ENCODE measurements at places on chromosomes 6 and 20.

DNA sequence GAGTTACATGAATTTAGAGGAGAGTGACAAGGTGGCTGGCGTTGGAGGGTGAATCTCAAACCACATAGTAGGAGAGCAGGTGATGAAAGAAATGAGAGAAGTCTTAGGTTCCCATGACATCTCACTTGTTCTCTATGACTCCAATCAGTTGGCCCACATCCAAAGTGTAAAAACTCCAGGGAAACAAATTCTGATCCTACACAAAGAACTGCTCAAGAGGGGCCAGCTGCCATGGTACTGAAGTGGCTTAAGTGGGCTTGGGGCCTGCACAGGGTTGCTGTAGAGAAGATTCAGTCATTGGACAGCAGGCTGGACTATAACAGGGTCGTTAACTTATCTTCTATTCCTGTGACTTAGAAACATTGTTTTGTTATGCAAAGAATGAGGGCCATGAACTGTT lies 7.6 kb upstream of the ADGRF4 start:
- DNase-seq, result no peak

DNA sequence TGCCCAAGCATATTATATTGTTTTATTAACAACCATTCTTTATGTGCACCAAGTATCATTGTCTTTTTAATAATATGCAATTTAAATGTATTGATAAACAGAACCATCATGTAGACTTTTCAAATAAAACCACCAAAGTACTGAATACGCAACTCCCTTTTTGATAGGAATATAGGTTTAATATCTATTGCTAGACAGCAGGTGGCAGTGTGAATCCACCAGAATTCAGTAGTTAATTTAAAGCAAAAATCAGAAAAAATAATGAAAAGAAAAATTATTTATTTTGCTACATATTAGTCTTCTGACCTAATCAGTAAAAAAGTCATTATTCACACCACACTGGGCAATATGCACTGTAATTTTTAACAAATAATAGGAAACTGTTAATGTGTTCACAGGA lies 143.7 kb downstream of the KLHL32 start:
- DNase-seq, result peak; percentile 11

- no peak for DNase-seq
Measured at GRCh38 chr6:1834207-1834606, 224.5 kb downstream of the FOXC1 start.

GRCh38 chr6:85516168-85516567 lies 66.3 kb downstream of the NT5E start:
- DNase-seq, result peak; percentile 35

DNA sequence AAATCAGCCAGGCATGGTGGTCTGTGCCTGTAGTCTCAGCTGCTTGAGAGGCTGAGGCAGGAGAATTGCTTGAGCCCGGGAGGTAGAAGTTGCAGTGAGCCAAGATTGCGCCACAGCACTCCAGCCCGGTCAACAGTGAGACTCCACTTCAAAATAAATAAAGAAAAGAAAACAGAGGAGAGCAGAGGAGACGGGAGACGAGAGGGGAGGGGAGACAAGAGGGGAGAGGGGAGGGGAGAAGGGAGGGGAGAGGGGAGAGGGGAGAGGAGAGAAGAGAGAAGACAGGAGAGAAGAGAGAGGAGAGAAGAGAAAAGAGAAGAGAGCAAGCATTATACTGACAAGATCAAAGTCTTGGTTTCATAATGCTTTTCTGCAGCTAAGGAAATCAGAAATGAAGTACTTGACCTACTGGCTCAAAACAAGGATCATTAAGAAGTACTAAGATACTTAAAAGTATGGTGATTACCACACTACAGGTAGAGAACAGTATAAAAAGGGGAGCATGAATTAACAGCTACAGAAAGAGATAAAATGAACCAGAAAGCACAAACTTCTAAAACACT lies 30.5 kb downstream of the FAM8A1 start:
- DNase-seq, result peak; percentile 30

GRCh38 chr6:3175715-3176402 lies 18.5 kb upstream of the TUBB2A start:
- no peak for DNase-seq

- DNase-seq, result peak; percentile 74
Measured at GRCh38 chr6:149060985-149061760, 256.3 kb upstream of the TAB2 start.

- DNase-seq, result no peak
Measured at GRCh38 chr6:168686029-168686738, 245.2 kb downstream of the SMOC2 start.

DNA sequence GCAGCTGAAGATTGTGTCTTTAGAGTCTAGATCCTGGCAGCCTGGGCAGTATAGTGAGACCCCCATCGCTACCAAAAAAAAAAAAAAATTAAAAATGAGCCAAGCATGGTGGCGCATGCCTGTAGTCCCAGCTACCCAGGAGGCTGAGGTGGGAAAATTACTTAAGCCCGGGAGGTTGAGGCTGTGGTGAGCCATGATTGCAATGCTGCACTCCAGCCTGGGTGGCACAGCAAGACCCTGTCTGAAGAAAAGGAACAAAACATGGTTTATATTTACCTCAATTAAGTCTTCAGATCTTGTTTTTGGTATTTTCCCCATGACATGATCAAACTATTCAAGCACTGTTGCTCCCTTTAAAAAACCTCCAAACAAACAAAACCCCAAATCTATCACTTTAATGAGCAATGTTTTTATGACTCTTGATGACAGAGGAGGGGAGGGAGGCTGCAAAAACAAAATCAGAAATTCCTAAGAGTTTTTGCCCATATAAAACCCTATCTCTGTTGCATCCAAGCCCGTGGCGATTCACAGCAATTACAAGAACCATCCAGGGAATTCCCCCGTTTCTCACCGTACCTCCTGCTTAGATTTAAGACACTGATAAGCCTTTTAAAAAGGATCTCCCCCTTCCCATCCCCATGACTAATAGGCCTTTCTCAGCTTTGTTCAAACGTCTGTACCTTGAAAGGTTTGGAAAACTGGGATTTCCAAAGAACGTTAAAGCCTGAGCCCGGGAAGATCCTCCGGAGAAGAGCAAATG lies 259.9 kb downstream of the BMP7 start:
- no peak for DNase-seq

DNA sequence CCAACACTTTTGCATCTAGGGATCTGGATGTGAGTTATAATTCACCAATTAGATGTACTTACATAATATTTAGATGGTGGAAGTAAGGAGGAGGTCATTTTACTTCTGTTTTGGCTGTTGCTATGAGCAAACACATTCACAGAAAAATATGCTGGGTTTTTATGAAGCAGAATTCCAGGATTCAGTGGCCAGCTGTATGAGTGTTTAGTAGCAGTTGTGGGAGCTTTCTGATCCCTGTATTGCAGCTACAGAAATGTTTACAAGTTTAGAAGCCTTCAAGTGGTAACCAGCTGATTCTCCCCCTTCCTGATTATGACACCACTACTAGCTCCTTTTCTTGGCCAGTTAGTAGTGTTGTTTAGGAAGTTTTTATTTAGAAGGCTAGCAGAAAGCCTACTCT lies 177.0 kb downstream of the TENT5A start:
- DNase-seq, result no peak

All from MCF 10A (cell line).